ENCODE measurements at places on chromosomes 6 and 20.

GRCh38 chr6:22673474-22673873 lies 104.1 kb downstream of the HDGFL1 start:
- DNase-seq: no peak

- no peak for DNase-seq
These were observed 57.9 kb downstream of the SESN1 start for GRCh38 chr6:109036574-109037294.

GRCh38 chr6:158647501-158647900 lies 2.4 kb upstream of the SYTL3 start:
- DNase-seq: no peak

- DNase-seq: no peak
These were observed 1159.8 kb upstream of the EYS start for GRCh38 chr6:66866801-66867200.

GRCh38 chr20:20136313-20136712 lies 84.0 kb downstream of the CFAP61 start:
- no peak for DNase-seq

- DNase-seq: no peak
These were observed 14.0 kb downstream of the EPB41L2 start for GRCh38 chr6:131048933-131049515.

DNA sequence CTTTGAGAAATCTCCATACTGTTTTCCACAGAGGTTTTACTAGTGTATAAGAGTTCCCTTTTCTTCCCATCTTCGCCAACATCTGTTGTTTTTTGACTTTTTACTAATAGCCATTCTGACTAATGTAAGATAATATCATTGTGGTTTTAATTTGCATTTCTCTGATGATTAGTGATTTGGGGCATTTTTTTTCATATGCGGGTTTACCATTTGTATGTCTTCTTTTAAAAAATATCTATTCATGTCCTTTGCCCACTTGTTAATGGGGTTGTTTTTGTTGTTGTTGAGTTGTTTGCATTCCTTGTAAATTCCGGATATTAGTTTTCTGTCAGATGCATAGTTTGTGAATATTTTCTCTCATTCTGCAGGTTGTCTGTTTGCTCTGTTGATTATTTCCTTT lies 167.1 kb downstream of the PRL start:
- no peak for DNase-seq

DNA sequence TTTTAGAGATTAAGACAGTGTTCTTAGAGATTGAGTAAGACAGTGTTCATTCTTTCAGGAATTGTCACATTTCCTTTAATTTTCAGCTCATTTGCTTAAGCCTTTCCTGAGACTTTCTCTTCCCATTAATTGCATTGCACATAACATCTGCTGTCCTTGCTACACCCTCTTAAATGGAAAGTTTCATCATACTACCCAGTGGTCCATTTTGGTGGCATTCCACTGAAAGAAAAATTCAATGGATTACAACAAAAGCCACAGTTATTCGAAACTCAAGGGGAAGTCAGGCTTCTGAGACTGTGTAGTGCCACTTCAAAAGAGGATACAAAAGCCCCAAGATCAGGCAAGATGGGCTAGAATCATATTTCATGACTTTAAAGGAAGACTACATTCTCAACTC lies 64.0 kb downstream of the RSPO3 start:
- DNase-seq: no peak

DNA sequence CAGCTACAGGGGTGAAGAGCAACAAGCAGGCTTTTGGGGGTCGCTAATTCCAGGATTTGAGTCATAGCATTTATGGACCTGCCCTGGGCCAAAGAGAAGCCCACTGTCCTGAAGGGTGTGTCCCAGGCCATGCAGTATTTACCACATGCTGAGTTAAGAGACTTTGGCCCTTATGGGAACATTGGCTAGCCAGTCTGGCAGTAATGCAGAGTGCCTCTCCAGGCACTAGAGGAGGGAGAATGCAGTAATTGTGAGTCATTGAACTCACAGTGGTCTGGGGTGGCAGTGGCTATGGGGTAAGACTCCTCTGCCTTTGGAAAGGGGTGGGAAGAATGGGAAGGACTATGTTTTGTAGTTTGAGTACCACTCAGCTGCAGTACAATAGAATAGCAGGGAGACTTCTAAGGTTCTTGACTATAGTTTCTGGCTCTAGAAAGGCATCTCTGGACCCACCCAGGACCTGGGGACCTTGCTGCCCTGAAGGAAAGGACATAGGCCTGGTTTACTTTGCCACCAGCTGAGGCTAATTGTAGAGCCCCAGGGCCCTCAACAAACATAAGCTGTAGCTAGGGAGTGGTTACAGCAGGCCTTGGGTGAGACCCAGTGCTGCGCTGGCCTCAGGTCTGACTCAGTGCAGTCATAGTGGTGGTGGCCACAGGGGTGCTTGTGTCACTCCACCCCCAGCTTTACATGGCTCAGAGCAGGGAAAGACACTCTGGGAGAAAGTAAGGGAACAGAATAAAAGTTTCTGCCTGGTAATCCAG lies 520.9 kb downstream of the HTR1B start:
- DNase-seq: no peak

- DNase-seq: no peak
These were observed 104.3 kb downstream of the RNF144B start for GRCh38 chr6:18491308-18492045.

DNA sequence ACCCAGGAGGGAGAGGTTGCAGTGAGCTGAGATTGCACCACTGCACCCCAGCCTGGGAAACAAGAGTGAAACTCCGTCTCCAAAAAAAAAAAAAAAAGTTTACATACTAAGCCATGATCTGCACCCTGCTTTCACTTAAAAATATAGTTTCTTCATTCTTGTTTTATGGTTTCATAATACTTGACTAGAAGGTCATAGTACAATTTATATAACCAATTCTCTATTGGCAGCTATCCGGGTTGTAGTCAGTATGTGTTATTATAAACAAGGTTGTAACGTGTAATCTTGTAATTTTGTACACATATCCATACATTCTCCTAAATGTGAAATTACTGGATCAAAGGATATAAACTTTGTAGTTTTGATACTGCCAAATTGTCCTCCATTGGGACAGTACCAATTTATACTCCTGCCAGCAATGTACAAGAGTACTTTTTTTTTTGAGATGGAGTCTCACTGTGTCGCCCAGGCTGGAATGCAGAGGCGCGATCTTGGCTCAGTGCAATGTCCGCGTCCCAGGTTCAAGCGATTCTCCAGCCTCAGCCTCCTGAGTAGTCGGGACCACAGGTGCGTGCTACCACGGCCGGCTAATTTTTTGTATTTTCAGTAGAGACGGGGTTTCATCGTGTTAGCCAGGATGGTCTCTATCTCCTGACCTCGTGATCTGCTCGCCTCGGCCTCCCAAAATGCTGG lies 144.8 kb downstream of the GJA10 start:
- DNase-seq: no peak

- DNase-seq: peak; percentile 24
These were observed 65.4 kb upstream of the RIN2 start for GRCh38 chr20:19692685-19693119.

DNA sequence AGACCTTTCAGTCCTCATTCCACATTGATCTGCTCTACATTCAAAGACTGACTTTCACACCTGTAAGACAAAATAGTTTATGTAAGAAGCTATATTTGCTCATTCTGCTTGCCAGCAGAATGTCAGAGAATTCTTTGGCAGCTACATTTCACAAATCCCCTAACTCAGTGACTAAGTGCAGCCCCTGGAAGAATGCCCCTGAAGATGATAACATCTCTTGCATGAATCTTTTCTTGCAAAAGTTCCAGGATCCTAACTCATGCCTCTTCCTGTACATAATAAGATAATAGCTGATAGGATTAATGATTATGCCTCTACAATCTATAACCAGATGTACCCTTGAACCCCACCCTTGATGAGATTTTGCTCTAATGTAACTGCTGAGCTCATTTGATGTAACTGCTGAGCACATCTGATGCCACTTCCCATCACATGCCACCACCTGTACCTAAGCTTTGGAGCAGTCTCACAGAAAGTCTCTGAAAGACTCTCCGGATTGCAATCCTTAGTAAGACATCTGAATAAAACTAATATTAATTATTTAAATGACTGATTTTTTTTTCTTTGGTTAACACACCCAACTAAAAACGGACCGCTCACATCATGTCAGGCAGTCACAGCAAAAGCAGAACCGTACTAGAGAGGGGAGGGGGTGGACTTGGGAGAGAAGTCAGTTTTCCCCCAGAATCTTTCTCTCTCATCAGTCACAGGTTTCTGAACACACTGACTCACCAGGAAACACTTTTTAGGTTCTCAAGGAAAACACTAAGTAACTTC lies 684 bp upstream of the DNAH8 start:
- DNase-seq: no peak

- DNase-seq: no peak
These were observed 256.7 kb downstream of the ZNF217 start for GRCh38 chr20:53336892-53337291.

GRCh38 chr6:145886228-145886956 lies 71.8 kb upstream of the FBXO30 start:
- no peak for DNase-seq
